CD8-positive, alpha-beta memory T cell (primary cell): ENCODE measurements at places on chromosomes 6 and 20. TPM values are rescaled to one million over a fixed set of nuclear protein-coding genes. Genes with fewer than 3 reads are reported as not detected.
A peak's percentile ranks its signal among the peaks of the same experiment; 100 is the strongest.

The SLC52A3 gene
- total RNA-seq: not detected

The SLC24A3 gene
- not detected for total RNA-seq

The SEL1L2 gene
- total RNA-seq: not detected

The RBPJL gene
- total RNA-seq: not detected

The CYP39A1 gene
- not detected for total RNA-seq

The C20orf204 gene
- 2.4 TPM for total RNA-seq

The BACH2 gene
- 39.9 TPM for total RNA-seq

The TMEM14C gene
- total RNA-seq: 68.0 TPM

The SPTLC3 gene
- not detected for total RNA-seq

DNA sequence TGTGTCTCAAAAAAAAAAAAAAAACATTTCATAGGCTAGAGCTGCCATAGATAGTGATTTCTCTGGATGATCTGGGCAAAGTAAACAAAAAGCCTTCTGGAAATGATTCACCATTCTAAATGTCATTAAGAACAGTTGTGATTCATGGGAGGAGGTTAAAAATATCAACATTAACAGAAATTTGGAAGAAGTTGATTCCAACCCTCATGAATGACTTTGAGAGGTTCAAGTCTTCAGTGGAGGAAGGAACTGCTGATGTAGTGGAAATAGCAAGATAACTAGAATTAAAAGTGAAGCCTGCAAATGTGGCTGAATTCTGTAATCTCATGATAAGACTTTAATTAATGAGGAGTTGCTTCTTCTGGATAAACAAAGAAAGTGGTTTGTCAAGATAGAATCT, 26.8 kb upstream of the MMP24 start:
- no peak for DNase-seq

DNA sequence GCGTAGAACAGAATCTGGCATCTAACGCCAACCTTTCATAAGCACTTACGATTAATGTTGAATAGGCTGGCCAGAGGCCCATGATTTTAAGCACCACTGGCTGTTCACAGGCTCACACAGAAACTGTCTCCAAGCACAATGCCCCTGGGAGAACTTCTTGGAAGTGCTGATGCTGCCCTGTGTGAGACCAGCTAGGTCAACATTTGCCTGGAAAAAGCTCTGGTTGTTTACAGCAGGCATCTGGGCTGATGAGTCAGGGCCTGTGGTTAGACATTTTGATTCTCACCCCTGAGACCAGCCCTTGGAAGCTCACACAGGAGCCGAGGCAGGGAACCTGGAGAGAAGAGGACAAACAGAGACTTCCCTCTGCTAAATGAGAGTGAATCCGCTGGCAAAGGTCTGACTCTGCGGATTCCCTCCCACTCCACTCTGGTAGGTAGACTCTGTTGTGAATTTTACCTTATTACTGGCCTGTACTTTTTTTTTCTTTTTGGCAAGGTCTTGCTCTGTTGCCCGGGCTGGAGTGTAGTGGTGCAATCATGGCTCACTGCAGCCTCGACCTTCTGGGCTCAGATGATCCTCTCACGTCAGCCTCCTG, 6.8 kb upstream of the SULF2 start:
- DNase-seq: no peak

DNA sequence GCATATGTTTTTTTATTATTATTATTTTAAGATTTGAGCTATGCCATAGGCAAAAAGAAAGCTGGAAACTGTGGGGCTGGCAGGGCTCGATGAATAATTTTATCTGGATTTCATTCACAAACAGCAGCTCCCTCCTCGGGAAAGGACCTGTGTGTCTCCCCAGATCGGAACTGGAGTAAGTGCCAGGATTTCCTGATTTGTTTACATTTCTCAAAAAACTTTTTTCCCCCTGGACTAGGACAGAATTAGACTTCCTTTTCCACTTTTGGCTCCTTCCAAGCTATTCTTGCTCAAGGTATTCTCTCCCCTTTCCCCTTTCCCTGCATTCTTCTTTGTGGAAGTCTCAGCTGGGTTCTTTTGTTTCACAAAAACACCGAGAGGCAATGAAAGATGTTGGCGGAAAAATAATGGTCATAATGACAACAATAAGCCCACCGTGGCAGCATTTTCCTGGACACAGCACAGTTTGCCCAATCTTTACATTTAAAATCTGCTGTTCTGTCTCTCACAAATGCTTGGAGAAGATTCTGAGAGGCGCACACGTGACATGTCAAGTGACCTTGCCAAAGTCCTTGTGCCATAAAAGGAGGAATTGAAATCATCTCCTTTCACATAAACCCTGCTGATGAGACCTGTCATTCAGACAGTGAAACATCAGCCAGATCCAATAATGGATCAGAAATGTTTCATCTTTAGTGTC, 85.8 kb upstream of the PREP start:
- no peak for DNase-seq

GRCh38 chr6:11055127-11055627, 11.1 kb upstream of the ELOVL2 start:
- no peak for DNase-seq

DNA sequence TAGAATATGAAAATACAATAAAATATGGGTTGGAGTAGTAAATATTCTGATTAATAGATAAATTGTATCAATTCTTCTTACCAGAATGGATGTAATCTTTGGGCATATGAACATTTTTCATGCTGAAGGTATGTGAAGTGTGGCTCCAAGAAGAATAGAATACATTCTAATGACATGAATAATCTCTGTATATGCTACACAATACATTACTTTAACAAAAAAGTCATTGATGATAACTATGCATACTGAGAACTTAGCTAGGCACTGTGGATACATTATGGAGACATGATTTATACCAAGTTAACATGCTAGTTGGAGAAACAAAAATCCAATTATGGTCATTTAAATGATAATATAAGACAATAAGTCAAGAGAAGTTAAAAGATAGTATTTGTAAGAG, 62.7 kb upstream of the HDAC2 start:
- DNase-seq: no peak

DNA sequence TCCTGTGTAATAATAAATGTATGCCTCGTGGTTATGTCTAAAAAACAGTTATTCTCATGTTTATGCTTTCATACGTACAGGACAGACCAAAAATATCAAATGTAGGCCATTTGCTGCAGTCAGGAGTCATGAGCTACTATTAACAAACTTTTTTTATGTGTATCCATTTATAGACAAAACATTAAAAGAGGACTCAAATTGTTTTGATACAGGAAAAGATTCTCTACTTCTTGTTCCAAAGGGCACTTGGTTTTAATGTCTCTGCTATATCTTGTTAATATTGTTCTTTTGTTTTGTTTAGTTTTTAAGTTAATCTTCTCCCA, 155.2 kb downstream of the ZDHHC14 start:
- no peak for DNase-seq

- no peak for DNase-seq
Measured at GRCh38 chr20:61896058-61896961, 169.4 kb downstream of the TAF4 start.

DNA sequence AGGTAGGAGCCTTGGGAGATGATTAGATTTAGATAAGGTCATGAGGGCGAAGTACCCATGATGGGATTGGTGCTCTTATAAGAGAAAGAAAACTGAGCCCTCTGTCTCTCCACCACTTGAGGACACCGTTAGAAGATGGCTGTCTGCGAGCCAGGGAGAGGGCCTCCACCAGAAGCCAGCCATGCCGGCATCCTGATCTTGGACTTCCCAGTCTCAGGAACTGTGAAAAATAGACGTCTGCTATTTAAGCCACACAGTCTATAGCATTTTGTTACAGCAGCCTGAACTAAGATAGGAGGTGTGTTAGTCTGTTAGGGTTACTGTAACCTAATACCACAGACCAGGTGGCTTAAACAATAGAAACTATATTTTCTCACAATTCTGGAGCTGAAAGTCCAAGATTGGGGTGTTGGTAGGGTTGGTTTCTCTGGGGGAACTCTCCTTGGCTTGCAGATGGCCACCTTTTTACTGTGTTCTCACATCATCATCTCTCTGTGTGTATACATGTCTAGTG, 38.0 kb upstream of the ADGRF1 start:
- no peak for DNase-seq

DNA sequence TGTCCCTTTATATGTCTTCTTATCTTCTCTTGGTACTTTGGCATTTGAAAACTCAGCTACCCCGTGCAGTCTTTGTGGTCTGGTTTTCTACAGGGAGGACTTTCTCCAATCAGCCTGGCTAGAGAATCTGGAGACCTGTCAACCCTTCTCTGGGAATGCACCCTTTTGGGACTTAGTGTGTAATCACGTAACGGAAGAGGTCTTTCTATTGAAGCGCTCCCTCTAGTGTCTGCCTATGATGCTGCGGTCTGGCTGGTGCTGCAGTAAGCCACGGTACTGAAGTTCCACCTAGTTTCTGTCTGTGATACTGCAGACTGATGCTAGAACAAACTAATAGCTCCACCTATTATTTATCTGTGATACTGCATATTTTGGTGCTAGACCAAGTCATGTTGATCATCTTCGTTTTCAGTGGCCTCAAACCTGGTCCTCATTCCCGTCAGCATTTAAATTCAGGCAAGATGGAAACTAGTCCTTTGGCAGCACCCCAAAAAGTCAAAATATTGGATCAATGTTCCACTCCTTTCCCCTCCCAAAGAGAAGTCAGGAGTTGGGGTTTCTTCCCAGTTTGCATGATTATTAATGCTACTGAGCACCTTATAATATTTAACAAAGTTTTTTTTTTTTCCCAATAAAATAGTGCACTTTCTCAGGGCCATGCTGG, 12.5 kb upstream of the SIRPB2 start:
- peak; percentile 83 for DNase-seq

DNA sequence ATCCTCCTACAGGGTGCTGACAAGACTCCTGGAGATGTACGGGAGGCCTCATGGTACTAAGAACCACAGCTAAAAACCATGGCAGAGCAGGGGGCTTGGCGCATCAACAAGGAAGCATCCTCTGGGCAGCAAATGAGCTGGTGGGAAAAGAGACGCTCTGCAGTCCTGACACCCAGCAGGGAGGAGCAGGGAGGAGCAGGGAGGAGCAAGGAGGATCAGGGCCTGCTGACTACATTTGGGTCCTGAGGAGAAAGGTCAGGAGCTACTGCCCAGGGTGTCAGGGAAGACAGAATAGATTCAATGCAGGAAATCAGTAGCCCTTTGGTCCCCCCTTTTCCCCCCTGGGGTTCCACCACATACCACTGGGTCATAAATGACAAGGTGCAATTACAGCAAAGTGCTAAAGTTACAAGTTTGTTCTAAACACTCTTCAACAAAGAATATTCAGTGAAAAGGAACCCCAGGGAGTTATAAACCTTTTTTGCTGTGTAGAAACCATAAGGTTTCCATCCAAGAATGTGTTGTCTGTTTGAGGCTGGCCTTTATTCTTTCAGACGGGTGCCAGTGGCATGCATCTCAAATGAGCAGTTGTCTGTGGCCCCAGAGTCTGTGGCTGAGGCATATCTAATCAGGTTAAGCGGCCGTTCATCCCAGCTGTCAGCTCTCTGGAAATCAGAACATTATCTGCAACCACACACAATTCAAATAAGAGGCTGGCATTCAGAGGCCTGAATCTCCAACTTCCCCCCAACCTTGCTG, 325.0 kb downstream of the CDC5L start:
- no peak for DNase-seq

DNA sequence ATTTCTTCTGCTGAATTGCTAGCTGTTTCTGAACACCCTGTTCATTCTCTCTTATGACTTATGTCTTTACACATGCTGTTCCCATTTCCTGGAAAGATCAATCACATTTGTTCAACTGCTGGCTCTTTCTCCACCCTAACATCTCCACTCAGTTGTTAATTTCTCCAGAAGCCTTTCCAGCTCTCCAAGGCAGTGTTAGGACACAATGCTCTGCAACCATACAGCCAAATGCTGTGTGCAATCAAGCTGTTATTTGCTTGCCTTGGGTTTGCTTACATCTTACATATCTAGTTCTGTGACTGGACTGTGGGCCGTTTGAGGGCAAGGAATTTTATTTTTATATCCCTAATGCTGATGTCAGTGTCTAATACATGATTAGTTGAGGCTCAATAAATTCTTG, 24.2 kb upstream of the CITED2 start:
- no peak for DNase-seq

GRCh38 chr20:58893355-58894120, 41.0 kb downstream of the GNAS start:
- DNase-seq: no peak

GRCh38 chr6:44906761-44907160, 421.4 kb upstream of the RUNX2 start:
- DNase-seq: no peak

DNA sequence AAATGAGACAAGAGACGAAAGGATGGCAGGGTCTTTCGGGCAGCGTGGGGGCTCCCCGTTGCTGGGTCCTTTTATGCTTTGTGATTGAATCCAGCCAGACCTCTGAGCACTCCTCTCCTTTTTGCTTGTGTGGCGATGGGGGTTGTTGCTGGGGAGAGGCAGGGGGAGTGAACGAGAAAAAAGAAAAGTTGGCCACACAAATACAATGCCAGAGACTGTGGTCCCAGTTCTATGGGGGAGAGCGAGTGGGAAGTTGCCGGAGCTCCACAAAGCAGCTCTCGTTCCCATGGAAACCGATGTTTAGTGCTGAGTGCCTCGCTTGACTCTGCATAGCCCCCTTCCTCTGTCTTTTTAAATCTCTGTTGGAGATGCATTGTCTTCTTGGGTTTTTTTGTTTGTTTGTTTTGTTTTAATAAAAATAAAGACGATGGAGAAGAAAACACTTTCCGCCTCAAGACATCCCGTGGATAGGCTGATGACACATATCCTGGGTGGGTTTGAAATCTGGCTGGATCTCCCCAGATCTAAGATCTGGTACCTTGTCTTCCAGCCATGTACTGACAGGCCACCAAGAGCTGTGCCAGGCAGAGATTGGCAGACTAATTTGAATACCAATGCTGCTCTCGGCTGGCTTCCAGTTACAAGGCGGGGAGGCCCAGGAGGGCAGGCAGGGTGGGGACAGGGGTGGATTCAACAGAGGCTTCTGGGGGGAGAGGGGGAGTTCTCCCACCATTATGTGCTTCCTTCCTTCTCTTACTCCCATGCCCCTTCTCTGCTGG, 529.3 kb downstream of the QKI start:
- DNase-seq: no peak

- DNase-seq: no peak
Measured at GRCh38 chr20:37552415-37552814, 24.7 kb upstream of the BLCAP start.

DNA sequence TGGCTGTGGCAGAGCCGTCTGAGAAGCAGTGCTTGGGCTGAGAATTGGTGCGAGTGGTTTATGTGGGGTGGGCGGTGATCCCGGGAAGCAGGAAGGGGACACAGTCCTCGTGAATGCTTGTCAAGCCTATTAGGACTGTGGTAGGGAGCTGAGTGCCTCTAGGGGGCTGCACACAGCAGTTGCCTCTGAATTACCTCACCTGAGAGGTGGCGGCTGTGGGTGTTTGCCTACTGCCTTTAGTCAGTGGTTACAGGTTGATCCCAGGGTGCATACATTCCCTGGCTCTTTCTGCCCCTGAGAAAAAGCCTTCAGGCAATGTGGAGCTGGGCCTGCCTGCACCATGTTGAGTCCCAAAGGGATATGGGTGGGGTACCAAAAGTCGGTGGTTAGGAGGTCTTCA, 5.2 kb downstream of the AP5S1 start:
- DNase-seq: no peak

- no peak for DNase-seq
Measured at GRCh38 chr6:66032626-66033025, 325.6 kb upstream of the EYS start.

GRCh38 chr20:63065911-63066310, 59.1 kb upstream of the BHLHE23 start:
- no peak for DNase-seq
